ENCODE measurements at places on chromosomes 3 and 15.

DNA sequence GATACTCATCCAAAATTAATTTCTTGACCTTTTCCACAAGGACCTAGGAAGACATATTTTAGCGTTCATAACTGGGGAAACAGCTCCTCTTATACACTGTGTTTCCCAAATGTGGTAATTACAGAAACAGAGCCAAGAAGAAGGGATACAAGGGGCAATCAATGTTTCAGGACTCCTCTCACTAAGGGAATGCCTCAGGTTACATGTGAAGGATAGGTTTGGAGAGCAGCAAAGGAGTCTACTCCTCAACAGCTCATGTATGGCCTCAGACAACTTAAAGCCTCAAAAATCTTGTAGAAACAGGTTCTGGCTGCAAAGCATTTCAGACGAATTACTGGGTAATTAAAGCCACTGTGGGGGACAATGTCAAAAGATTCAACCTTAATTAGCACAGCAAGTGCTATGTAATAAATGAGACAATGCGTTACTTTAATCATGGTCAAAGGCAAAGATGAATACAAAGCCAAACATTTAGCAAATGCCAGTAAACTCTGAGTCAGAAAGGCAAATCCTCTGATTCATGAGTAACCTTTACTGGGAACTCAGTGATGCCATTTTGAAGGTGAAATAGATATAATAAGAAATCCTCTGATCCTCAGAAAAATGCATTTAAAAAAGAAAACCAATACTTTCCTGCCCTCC lies 1111.2 kb downstream of the TUSC7 start:
- no peak for DNase-seq

GRCh38 chr3:81349816-81350340 lies 411.6 kb downstream of the GBE1 start:
- DNase-seq = no peak

DNA sequence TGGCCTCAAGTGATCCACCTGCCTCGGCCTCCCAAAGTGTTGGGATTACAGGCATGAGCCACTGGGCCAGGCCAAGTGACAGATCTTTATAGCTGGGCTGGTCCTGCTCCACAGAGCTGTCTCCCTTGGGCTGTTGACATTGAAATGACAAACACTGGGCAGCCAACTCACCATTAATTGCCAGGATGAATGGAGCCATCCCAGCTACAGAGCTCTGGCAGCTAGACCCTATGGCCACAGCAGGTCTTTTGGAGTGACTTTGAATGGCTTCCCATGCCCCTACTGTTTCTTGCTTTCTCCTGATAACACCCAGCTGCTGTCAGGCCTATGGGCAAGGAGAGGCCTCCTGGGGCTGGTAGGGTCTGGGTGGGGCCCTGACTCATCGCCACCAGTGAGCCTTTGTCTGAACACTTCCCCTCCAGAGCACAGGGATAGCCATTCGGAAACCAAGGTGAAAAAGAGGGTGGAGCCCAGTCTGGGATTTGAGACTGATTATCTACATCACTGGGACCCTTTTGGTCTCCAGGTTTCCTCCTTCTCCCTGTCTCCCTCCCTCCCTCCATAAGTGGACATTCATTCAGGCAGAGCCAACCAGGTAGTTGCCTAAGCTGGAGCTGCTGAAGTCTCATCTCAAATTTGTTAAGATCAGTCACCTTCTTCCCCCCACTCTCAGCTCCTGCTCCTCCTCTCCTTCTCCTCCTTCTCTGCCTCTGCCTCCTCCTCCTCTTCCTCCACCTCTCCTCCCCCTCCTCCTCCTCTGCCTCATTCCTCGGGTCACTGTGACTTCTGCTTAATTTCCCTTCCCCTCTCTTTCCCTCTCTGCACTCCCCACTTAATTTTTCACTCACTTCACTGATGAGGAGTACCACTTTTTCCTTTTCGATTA lies 34.0 kb downstream of the BHLHE40 start:
- DNase-seq = no peak

- DNase-seq = no peak
These were observed 70.5 kb upstream of the SLC4A7 start for GRCh38 chr3:27554706-27555105.

GRCh38 chr15:88299497-88299896 lies 43.0 kb upstream of the NTRK3 start:
- DNase-seq = no peak

GRCh38 chr3:154040283-154040682 lies 80.9 kb upstream of the ARHGEF26 start:
- DNase-seq = no peak

- DNase-seq = no peak
These were observed 14.4 kb upstream of the MITF start for GRCh38 chr3:69724722-69725435.

DNA sequence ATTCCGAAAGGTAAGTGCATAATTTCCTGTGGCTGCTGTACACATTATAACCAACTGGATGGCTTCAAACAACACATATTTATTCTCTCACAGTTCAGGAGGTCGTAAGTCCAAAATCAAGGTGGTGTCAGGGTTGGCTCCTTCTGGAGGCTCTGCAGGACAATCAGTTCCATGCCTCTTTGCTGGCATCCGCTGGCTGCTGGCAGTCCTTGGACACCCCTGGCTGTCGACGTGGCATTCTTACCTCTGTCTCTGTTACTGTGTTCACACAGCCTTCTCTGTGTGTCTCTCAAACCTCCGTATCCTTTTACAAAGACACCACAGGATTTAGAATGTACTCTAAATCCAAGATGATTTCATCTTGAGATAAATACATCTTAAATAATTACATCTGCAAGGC lies 398.8 kb upstream of the ATP10A start:
- DNase-seq = no peak
